ENCODE measurements at places on chromosomes 5 and 9. TPM values are rescaled to one million over a fixed set of nuclear protein-coding genes. Genes with fewer than 3 reads are reported as not detected.

TNC gene
- 29.6 TPM for total RNA-seq

WNT8A gene
- total RNA-seq = not detected

CCNI2 gene
- 0.06 TPM for total RNA-seq

GLRA1 gene
- not detected for total RNA-seq

ZDHHC11B gene
- not detected for total RNA-seq

- DNase-seq = no peak
Measured at GRCh38 chr9:95607507-95607906, 90.7 kb upstream of the PTCH1 start.

GRCh38 chr5:64929833-64930232, 161.1 kb downstream of the CWC27 start:
- no peak for DNase-seq

GRCh38 chr9:83456226-83456625, 82.0 kb downstream of the FRMD3 start:
- peak; percentile 42 for DNase-seq

DNA sequence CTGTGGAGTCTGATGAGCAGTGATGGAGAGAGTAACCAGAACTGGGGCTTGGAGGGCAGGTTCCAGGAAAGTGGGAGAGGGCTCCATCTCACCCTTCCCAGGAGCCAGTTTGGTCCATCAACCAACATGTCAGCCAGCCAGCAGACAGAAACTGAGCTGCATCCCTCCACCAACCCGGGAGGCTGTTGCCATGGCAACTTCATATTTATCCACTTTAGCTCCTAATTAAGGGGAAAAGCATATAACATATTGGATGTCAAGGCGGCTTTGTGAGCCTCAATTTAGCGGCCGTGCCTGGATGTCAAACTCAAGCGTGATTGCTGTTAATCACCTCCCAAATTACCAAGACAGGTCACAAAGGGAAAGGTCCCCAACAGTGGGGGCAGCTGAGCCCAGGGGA, 81.5 kb upstream of the ARAP3 start:
- DNase-seq = no peak

GRCh38 chr9:78325343-78325742, 28.4 kb downstream of the PSAT1 start:
- peak; percentile 86 for DNase-seq

- DNase-seq = no peak
Measured at GRCh38 chr5:143338658-143339366, 64.7 kb downstream of the NR3C1 start.

DNA sequence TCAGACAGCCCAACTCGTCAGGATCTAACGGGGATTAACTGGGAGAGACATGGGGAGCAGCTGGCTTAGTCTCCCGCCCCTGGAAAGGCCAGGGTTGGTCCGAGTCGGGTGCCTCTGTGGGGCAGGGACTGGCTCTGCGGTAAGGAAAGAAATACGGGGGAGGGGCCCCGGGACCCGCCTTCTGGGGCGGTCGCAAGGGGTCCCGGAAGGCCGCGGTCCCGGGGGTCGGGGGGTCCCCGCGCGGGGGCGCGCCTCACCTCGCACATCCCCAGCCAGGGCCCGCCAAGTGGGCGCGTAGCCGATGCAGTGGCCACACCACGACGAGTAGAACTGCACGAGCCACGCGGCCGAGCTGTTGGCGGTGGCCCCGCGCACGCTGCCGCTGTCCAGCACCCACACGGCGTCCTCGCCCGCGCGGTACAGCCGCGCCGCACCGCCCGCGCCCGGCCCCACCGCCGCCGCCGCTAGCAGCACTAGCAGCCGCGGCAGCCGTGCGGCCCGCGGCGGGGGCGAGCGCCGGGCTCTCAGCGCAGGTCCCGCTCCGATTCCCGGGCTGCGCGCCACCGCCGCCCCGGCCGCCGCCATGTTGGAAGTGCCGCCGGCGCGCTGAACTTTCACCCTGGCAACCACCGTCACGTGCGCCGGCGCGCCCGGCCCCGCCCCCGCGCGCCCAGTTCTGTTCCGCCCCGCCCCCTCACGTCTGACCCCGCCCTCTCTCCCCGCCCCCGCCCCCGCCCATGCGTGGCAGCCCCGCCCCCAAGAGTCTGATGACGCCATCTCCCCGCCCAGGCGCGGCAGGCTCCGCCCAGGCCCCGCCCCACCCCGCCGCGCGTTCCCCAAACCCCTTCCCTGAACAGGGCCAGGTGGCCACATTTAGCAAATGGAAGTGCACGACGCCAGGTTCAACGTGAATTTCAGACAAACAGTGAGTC, at the start of gene QSOX2:
QSOX2 (minus strand) TSS at position 594 of the 932 bp plus-strand sequence; CDS start at position 585, 9 bp downstream.
- peak; percentile 65 for DNase-seq

DNA sequence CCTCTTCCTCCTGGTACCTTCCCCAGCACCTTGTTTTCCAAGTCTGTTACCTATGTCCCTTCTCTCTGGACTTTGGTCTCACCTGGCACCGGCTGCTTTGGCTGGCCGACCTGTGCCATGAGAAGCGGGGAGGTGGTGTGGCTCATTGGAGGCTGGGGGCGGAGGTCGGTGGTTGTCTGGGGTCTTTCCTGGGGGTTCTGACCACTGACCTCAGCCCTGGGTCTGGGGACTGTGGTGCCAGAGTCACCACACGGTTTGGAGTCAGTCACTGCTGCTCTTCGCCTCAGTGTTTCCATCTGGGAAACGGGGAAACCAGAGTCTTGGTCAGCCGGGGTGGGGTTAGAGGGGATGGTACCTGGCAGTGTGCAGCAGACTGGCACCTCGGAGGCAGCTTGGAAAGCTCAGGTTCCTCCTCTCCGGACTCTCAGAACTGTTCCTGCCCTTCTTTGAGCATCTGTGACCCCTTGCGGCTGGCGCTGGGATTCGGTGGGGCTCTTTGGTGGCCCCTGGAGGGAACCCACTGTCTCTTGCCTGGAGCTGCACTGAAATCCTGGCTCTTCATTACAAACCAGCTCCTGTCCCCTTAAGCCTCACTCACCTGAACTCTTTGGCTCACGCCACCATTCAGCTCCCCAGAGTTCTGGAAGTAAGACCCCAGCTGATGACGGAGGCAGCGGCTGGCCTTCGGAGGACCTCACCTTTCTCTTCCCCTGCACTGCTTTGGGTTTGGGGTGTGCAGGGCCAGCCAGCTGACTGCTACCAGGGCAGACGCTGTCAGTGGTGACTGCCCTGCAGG, 4.1 kb upstream of the RXRA start:
- no peak for DNase-seq

DNA sequence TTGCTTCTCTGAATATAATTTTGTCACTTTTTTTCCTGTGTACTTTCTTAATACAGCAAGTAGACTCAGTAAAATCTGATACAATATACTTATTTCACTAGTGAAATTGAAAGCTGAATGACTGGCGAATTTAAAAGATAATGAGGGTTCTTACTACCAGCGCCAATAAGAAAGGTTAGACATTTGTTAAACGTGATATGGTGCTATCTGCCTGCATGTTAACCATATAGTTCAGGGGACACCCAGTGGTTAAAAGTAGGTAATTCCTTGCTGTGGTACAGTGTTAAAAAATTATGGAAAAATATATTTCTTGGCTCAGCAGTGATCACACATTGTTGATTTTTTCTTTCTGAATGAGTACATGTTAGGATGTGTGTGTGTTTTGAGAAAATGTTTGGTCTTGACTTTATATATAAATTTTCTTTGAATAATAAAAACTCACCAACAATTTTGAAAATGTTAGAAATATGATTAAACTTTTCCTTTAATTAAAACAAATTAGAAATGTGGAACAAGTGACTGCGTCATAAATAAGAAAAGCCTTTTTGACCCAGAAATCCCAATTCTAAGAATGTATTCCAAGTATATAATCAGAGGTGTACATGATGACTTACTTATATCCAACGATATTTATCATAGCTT, 25.8 kb downstream of the CAST start:
- peak; percentile 72 for DNase-seq

DNA sequence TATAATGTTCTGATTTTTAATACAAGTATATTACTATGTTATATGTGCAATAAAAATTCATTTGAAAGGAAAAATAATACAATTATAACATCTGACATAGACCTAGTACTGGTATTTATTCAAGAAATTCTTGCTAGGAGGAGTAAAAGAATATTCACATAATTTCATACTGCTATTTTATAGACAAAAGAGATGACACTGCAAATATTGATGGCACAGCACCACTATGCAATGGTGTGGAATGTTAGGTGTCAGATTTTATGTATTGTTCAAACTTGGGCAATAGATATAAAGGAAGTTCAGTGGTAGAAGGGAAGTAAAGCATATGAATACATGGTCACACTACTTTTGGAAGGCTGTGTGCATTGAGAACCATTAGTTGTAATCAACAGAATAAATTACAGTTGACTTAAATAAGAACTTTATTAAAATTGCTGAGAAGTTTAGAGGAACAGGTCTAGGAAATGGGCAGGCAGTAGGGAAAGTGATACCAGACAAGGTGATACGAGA, 143.9 kb downstream of the OR2K2 start:
- no peak for DNase-seq

- no peak for DNase-seq
Measured at GRCh38 chr9:93582115-93582514, 5.7 kb downstream of the PHF2 start.

GRCh38 chr9:116628716-116629115, 58.4 kb upstream of the TRIM32 start:
- DNase-seq = no peak

- peak; percentile 69 for DNase-seq
Measured at GRCh38 chr5:181173420-181174342, 26.3 kb downstream of the OR2V2 start.

GRCh38 chr9:127336506-127337352, 60.2 kb upstream of the SLC2A8 start:
- peak; percentile 98 for DNase-seq

GRCh38 chr5:95583992-95584391, 29.1 kb downstream of the ARSK start:
- DNase-seq = no peak

GRCh38 chr5:133612249-133612860, at the start of gene FSTL4:
Gene FSTL4 (minus strand): TSS chr5:133612541.
- DNase-seq = no peak

- peak; percentile 95 for DNase-seq
Measured at GRCh38 chr5:140251527-140251973, 51.4 kb downstream of the PFDN1 start.

DNA sequence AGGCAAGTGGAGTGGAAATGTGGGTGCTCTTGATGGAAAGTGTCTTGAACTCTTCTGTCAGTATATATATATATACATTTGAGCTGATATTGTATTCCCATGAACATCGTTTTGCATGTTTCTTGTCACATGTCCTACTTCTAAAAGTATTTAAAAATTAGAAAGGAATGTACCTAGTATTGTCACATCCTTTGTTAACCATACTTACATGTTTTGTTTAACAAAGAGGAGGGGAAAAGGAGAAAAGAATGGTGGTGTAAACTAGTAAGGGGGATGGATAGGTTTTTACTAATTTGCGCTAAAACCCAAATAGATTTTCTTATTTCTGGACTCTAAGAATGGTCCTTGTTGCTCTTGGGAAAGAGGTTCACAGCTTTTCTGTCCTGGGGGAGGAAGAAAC, 181.7 kb downstream of the GOLPH3 start:
- no peak for DNase-seq

GRCh38 chr9:73264631-73265030, 113.0 kb downstream of the ANXA1 start:
- DNase-seq = no peak

- DNase-seq = peak; percentile 67
Measured at GRCh38 chr5:106290841-106291240, 1379.9 kb downstream of the EFNA5 start.

DNA sequence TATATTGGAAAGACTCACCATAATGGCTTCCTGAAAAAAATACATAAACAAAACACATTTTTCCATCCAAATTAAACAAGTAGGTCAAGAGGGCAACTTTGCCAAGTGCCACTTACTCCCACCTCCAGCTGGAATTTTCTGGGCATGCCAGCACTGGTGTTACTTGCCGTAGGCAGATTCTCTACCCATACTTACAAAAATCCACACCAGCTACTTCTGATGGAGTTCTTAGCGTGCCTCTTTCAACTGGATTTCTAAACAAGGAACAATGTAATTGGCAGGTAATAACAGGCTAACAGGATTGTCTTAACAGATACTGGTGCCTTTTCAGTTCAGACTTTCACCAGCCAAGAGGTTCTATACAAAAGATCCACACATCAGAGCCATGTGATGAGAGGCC, 301.4 kb downstream of the MLLT3 start:
- no peak for DNase-seq

Data from LHCN-M2 (cell line).